ENCODE measurements at places on chromosomes 2 and 18.

DNA sequence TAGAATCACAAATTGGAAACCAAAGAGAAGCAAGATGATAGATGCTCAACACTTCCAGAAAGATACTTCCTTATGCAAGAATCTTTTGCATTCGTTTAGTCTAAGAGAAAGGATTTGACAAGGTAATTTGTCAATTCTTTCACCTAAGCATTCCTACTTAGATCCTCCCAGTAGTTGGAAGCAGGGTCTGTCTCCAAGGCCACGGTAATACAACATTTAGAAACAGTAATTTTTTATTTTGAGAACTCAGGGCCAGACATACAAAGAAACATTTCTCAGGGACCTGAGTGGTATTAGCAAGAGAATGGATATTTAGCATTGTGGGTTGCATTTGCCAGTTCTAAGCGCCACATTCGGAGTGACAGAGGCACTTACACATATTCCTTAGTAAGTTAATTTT lies 68.6 kb downstream of the ACYP2 start:
- DNase-seq: no peak

- DNase-seq: no peak
Measured at GRCh38 chr2:234450431-234451124, 46.3 kb downstream of the ARL4C start.

DNA sequence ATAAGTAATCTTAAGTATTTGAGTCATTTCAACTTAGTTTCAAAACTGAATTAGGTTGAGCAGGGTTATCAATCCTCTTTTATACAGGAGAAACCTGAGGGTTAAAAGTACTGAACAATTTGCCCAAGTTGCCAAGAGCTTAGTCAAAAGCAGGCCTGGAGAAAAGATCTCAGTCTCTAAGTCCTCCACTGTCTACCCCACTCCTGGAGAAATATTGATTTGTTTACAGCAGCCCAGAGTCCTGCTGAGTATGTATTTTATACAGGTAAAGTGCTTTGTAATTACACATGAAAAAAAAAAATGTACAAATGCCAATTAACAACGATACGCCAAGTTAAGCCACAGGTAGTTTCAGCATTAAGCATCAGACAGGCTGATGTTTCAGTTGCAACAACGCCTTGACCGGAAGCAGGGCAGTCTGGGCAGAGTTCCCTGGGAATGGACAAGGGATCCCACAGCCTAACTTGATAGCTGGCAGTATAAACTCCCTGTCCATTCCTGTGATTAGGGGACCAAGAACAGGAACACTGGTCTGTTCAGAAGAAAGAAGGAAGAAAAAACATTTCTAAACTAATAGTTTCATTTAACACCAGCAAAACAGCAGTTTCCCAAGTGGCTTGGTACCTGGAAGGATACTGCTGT lies 132.9 kb downstream of the MYO5B start:
- no peak for DNase-seq

GRCh38 chr18:24111936-24112335 lies 26.9 kb upstream of the CABYR start:
- no peak for DNase-seq

DNA sequence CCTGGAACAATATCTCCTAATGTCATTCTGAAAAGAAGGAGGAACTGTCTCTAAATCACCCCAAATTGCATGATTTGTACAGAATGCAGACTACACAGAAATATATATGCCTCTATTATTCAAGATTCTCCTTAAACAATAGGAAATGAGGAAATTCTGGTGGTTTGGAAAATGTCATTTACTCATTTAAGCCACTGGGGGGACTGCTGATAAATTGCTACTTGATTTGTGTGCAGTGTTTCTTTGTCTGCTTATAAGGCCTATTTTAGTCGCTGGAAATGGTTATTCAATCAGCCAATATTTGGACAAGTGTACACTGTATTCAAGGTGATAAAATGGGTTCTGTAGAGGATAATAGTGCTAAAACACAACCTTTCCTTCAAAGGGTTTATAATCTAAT lies 801.9 kb upstream of the CELF4 start:
- DNase-seq: no peak

GRCh38 chr2:196718419-196719109 lies 79.0 kb downstream of the CCDC150 start:
- DNase-seq: no peak

DNA sequence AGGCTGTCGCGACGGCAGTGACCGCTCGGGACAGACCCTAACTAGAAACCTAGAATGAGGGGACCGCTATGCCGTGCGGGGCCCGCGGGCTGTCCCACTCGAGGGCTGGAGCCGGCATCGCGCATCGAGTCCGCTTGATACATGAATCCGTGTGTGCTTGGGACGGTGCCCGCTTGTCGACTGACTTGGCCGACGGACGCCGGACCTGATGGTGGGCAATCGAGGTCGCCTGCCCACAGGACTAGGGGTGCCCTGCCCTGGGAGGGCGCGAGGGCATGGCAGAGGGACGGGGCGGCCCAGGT lies 749 bp upstream of the PTMA start:
- no peak for DNase-seq

DNA sequence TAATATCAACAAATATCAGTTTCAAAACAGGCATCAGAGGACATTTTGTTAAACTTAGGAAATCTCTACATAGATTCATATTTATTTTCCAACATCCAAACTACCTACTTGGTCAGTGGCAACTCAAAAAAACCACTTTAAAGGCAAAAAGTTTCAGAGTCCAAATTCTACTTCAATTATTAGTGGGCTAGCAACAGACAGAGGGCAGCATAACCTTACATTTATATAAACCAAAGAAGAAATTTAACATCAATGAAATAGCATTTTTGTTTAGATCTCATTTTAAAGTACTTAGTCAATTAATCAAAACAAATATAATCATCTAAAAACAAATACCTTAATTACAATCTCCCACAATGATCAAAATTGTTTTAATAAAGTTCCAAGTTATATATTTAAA lies 33.3 kb downstream of the RTTN start:
- DNase-seq: no peak

DNA sequence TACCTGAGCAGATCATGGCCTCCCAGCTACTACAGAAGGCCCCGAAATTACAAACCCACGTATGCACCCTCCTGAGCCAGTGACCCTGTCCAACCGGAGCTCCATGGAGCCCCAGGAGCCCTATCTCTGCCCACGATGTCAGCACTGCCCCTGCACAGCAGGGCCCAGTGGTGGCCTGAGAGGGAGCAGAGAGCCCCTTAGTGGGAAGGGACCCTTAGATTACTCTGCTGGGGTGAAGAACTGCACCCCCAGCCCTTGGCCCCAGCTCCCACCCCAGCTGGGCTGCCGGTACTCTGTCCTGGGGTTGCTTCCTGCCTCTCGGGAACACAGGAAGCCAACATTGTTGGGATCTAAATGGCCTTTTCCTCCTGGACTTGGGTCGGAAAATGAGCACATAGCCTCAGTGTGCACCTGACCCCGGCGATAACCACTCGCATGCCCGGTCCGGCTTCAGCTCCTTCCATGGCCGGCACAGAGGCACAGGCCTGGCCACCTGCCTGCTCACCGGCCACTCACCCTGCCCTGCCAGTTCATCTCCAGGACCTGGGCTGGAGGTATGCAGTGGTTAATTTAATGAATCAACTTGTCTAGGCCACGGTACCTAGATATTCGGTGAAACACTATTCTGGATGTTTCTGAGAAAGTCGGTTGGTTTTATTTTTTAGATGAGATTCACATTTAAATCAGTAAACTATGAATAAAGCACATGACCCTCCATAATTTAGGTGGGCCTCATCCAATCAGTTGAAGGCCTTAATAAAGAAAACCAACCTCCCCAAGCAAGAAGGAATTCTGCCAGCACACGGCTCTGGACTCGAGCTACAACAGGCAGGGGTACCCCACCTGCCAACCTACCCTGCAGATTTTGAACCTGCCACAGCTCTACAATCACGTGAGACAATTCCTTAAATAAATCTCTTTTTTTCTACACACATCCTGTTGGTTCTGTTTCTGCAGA lies 19.2 kb downstream of the TNS1 start:
- no peak for DNase-seq

- DNase-seq: no peak
Measured at GRCh38 chr2:121362774-121363173, 77.8 kb upstream of the TFCP2L1 start.

Measured in stimulated activated CD4-positive, alpha-beta T cell treated with anti-CD3 and anti-CD28 coated beads, TNF-alpha, amount 100 ng/mL, for 24 hours (primary cell).